ENCODE measurements at places on chromosomes 12 and 14.

DNA sequence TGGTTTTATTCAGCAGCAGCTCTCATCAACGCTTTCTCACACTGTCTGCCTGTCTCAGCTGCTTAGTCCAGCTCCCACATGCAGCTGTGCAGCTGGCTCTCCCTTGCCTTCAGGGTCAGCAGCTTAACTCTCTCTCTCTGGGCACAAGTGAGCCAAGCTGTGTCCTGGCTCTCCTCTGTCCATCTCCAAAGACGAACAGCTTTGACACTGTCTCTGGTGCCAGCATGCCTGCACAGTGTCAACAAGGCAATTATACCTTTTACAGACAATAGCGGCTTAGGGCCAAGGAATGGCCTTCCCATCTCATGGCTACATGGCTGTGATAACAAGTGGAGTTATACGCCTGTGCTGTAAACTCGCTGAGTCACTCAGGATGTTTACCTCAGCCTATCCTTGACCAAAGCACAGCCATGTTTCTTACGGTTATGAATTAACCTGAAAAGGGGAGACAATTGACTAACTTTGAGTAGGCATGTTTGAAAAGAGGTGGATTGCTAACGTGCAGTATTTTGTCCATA, 38.4 kb upstream of the MANSC4 start:
- no peak for DNase-seq

GRCh38 chr14:23571701-23572523, 4.3 kb upstream of the AP1G2 start:
- no peak for DNase-seq

DNA sequence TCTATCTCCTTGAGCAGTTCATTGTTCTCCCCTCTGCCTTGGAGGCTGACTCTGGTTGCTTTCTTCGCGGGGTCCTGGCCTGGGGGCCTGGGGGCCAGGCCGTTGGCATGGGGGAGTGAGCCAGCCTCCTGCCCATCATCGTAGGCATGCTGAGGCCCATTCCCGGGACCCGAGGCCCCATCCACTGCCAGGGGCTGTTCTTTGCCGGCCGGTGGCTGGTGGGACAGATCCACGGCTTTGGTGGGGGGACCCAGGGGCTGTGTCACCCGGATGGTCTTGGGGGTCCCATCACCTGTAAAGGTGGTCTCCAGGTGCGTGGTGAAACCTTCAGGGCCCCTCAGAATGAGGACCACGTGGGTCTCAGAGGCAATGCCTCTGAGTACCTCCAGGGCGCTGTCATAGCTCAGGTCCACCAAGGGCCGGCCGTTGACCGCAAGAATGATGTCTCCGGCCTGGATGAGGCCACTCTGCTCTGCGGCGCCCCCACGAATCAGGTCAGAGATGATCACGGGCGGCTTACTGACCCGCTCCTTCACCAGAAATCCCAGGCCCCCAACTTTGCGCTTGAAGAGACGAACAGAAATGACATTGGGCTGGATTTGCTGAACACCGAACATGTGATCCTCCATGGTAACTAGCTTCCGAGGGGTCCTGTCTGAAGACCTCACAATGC, 30.8 kb downstream of the NOS1 start:
- no peak for DNase-seq

DNA sequence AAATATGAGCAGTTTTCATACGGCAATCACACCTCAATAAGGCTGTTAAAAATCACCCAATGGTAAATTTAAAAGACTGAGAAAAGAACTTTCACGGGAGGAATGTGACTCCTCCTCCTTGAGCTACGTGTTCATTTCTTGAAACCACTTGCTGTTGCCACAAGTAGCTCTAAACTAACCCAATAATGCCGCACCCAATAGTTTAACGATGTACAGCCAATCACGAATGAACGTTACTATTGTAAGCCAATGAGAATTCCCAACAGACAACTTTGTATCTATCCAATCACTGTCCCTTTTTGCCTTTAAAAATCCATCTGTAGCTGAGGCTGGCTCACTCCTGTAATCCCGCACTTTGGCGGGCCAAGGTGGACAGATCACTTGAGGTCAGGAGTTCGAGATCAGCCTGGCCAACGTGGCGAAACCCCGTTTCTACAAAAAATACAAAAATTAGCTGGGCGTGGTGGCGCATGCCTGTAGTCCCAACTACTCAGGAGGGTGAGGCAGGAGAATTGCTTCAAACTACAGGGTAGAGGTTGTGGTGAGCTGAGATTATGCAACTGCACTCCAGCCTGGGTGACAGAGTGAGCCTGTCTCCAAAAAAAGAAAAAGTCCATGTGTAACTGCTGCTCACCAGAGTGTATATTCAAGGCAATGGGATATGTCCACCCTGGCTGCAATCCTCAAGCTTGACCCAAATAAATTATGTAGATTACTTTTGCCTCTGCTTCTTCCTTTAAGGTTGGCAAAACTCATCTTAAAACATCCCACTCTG, 24.4 kb upstream of the BTBD6 start:
- DNase-seq, result no peak

- DNase-seq, result no peak
These were observed 1.7 kb upstream of the DNAH10 start for GRCh38 chr12:123760267-123760938.

DNA sequence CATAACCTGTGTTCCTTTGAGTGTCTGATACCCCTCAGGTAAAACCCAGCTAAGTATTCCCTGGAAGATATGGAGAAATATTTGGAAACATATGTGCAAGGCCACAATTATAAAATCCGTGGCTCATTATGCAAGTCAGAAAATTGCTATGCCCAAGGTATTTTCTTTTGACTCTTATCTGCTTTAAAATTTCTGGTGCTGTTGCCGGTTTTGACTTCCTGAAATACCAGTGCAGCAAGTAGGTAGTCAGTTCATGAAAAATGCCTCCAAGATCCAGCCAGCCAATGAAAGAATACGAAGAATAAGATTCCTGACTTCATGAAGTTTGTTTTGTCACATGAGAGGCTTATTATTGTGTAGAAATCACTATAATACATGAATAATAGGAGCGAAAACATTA, 20.2 kb upstream of the FUT8 start:
- DNase-seq, result no peak

DNA sequence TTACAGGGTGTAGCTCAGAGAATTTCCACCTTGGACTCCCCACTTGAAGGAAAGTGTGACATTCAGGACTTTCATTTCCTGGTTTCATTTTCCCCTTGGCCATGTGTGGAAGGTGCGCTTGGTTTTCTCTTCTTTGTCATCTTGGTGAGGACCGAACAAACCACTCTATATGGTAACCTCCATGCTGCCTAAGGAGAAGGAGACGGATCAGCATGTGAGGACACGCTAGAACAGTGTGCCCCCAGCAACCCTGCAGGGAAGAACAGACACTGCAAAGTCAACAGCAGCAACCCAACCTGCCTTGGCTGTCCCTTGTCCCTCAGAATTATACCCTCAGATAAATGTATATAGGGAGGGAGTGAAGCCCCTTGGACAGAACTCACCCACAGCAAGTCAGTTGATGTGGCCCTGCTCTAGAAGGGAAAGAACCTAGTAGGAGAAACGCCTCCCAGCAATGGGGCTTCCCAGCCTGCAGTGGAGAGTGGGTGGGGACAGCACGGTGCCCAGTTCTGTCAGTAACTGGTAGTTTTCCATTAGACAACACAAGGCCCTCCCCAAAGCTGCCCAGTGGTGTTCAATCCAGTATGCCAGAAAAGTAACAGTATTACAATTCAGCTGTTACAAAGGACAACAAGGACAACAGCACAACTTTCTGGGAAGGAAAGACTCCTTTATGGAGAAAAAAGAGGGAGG, 18.9 kb upstream of the COCH start:
- DNase-seq, result no peak

GRCh38 chr12:38367506-38367905, 50.9 kb downstream of the ALG10B start:
- no peak for DNase-seq

DNA sequence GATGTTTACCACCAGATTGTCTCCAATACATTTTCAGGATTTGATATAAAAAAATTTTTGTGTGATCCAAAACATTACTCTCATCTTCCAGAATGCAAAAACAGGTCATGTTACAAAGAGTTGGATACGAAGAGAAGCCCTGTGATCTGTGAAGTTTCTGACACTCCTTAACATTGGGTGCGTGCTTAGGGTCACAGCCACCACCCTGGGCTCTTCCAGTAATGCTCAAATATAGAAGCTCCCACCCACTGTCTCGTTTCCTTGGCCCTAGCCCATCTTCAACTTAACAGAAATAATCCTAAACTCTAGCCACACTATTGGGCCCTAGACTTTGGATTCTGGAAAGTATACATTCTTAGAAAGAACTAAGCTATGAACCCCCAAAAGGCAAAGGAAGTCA, 32.9 kb upstream of the HSP90B1 start:
- DNase-seq, result no peak

DNA sequence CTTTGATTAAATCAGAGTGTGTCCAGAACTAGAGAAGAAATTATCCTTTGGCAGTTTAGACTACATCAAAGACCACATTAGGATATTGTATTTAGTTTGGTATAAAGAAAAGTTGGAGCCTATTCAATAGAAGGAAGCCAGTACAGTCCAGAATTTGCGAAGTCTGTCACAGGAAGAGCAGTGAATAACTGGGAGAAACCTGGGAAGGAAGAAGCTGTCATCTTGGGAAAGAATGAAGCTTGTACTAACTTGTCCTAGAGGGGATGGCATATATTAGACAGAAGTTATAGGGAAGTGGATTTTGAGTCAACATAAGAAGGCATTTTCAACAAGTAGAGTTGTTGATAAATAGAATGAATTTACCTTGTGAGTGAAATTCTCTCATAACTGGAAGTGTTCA, 386.7 kb downstream of the LRIG3 start:
- DNase-seq, result no peak

GRCh38 chr14:53226553-53226952, 73.4 kb upstream of the DDHD1 start:
- peak; percentile 59 for DNase-seq

DNA sequence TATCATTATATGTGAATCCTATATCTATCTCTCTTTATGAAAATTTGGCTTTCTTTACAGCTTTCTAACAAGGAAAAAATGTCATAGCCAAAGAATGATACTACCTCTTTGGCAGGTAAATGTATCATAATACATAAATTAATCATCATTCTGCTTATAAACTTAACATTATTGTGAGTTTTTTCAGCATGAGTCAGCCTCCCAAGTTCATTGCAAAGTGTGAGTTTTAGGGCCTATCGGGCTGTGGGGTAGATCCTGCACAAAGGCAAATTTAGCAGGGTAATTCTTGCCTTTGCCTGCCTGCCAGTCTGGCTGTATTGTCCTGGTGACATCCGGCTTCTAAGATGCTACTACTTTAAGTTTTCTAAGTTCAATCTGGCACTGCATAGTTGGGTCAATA, 412.6 kb downstream of the MDGA2 start:
- no peak for DNase-seq

GRCh38 chr12:77060136-77060882, 5.1 kb downstream of the E2F7 start:
- DNase-seq, result no peak

GRCh38 chr14:104982548-104983230, 2.9 kb upstream of the CLBA1 start:
- peak; percentile 17 for DNase-seq

- DNase-seq, result no peak
These were observed 22.3 kb downstream of the ATG14 start for GRCh38 chr14:55389330-55389729.

- no peak for DNase-seq
These were observed 5.6 kb downstream of the PPP1R3E start for GRCh38 chr14:23297096-23297495.

DNA sequence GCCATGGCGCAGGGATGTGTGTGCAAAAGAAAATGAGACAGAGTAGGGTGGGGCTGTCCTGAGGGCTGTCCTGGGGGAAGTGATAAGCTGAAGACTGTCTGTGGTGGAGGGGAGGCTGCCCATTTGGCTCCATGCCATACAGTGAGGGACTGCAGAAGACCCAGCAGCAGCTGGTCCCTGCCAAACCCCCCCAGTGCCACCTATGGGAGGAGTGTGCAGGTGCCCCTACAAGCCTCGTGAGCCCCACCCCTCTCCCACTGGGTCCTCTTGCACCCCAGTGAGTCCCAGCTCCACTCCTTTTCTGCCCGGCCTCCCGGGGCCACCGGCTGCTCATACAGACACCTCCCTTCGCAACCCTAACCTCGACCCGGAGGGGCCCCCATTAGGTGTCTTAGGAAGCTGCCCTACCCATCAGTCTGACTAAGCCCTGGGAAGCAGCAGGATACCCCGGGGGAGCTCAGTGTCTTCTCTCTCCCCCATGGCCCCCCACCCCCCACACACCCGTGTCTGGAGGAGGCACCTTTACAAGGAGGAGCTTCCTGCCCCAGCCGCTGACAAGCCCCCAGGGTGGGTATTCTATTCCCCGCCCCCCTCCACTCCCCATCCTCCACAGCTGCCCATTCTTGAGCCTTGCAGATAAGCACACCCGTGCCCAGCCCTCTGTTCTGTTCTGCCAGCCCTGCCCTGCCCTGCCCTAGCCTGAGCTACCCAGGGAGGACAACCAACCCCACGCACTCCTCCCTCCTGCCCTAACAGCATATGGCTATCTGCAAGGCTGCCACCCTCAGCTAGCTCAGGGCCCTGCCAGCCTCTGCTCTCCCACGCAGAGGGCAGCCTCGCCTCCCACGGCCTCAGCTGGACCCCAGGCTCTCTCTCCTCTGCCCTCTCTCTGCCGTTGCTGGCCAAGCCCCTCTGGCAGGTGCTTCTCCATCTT, 41.9 kb downstream of the SLC6A12 start:
- DNase-seq, result no peak

GRCh38 chr12:110379197-110379596, 24.3 kb downstream of the ANAPC7 start:
- DNase-seq, result no peak

GRCh38 chr12:53060721-53061276, 10.9 kb downstream of the TNS2 start:
- DNase-seq, result no peak

DNA sequence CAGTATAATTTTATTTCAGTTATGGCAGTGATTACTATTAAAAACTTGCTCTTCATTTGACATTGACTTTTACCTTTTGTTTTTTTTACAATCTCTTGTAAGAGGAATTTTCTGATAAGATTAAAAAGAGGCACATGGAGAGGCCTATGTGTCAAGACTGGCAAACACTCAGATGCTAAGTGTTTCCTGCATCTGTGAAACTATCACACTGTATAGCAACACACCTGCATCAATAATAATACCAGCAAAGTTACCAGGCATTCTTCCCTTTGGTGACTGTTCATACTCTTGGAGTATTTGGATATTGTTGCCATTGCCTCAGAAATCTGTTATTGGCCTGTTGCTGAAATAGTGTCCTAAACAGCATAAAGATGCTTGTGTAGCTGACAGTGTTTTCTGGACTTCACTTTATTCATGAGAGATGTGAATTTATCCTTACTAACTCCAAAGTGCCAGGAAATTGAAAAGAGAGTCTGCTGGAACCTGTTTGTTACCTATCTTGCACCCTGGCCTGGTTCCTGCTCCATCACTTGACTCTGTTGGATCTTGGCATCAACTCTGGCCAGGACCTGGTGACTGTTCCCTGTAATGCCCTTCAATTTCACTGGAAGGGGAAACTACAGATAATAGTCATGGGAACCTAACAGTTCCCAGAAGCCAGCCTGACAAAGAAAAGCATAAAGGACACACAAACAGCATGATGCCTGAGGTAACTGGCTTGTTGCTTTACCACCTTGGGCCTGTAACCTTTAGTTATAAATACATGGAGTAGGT, 19.8 kb downstream of the SLC16A7 start:
- DNase-seq, result no peak

All from right forelimb (tissue), 1 donor.